Liver (tissue), 10 donors: ENCODE measurements at places on chromosomes 4 and X. TPM values are rescaled to one million over a fixed set of nuclear protein-coding genes. Genes with fewer than 3 reads are reported as not detected.

Gene CXCL6
- total RNA-seq: 5.5 TPM

Gene ABCE1
- 59.8 TPM for total RNA-seq

DNA sequence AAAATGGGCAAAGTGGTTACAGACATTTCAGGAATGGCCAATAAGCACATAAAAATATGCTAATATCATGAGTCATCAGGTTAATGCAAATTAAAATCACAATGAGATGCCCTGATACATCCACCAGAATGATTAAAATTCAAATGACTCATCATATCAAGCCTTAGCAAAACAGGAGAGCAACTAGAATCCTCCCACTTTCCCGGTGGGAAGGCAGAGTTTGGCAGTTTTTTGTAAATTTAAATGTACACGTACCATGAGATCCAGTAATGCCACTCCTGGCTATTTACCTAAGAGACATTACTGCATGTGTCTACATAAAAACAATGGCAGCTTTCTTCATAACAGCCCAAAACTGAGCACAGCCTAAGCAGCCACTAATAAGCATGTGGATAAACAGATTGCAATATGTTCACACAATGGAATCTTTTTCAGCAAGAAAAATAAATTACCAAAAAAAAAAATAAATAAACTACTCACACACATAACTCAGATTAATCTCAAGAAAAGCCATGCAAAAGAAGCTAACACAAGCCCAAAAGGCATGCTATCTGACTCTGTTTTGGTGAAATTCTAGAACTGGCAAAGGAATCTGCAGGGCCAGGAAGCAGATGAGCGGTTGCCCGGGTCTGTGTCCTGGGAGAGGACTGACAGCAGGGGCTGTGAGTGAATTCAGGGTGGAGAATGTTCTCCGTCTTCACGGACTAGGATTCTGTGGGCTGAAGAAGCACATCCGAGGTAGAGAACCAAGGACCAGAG, 48.8 kb downstream of the AFAP1 start:
- no peaks in the 10 kb centered on the region for H3K36me3 ChIP-seq
- DNase-seq: no peak
- no peaks in the 10 kb centered on the region for H3K4me1 ChIP-seq
- no peak overlapping the region for H3K27ac ChIP-seq

Gene SPON2
- 35.7 TPM for total RNA-seq

DNA sequence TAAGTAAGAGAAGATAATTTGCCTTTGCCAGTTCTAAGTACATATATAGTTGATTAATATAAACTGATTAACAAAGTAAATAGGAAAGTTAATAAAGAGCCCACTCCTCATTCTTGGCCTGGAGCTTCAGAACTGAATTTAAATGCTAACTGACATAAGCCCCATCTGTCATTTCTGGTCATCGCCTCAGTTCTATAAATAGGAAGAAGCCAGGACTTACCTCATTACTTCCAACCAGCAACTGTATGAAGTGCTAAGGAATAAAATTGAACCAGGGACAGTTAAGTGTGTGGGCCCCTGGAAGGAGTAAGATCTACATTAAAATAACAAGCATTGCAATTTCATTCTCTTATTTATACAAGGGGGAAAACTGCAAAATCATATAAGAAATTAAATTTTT, 52.0 kb upstream of the PDLIM5 start:
- no peaks in the 10 kb centered on the region for H3K27me3 ChIP-seq
- H3K36me3 ChIP-seq: no peaks in the 10 kb centered on the region
- no peaks in the 10 kb centered on the region for H3K4me1 ChIP-seq
- no peak for DNase-seq
- H3K4me3 ChIP-seq: no peak overlapping the region
- H3K27ac ChIP-seq: no peak overlapping the region

DNA sequence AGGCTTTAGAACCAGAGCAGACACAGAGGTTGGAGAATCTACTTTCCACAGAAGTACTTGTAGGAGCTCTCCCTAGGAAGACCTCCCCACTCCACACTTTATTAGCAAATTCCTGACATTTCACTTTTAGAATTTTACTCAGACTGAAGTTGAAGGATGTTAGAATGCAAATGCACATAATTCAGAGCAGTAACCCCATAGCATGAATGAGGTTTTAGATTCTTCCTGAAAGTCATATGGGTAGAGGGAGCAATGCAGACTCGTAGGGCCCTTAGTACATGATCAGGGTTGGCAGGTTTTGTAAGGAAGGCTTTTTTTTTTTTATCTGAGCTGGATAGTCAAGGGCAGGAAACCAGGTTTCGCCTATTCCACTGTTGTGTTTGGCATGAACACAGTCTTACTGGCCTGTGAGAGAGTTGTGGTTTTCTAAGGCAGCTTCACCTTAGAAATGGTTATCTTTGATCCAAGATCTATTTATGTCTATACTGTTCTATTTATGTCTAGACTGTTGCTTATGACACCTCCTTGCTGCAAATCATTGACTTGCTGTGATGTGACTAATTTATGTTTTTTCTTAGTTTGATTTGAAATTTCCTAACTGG, 48.9 kb downstream of the SPATA18 start:
- H3K36me3 ChIP-seq: no peaks in the 10 kb centered on the region
- no peak for DNase-seq
- no peak overlapping the region for H3K4me3 ChIP-seq
- no peaks in the 10 kb centered on the region for H3K27me3 ChIP-seq
- H3K27ac ChIP-seq: no peak overlapping the region

Gene CDS1
- 0.56 TPM for total RNA-seq

Gene DDIT4L
- 0.08 TPM for total RNA-seq

Gene AADAT
- 13.6 TPM for total RNA-seq

DNA sequence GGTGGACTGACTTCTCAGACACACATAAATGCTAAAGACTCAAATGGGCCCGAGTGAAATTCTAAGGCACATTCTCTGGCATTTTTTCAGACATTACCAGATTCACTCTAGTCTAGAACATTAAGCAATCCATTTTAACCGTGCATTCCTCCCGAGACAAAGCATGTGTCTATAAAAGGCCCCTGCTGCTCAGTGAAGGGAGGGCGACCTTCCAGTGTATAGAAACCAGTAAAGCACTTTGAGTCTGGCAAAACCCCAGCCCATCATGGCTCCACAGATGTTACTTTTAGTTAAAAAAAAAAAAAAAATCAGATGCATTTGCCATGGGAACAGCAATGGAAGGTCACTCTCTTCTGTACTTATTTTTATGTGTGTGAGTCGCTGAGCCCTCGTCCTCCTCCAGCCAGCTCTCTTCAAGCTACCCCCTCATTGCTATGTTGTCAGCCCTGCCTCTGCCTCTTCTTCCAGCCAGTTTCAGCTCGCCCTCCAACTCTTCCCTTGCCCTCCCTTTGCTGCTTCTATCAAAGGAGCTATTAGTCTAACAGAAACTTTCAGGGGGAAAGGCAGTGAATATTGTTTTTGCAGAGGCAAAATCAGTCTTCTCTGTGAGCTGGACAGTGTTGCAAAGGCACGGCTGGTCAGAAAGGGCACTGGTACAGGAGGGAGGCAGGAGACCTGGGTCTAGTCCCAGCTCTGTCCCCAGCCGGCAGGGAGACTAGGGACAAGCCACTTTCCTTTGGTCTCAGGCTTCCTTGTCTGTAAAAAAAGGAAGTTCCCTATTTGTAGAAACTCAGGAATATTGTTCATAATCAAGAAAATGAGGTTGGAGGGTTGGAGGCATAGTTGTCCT, 644.2 kb downstream of the ZNF674 start:
- H3K27ac ChIP-seq: no peak overlapping the region
- no peaks in the 10 kb centered on the region for H3K36me3 ChIP-seq
- H3K4me3 ChIP-seq: no peak overlapping the region
- H3K27me3 ChIP-seq: no peaks in the 10 kb centered on the region

Gene NXF2B
- not detected for total RNA-seq

Gene SATL1
- not detected for total RNA-seq

Gene MAOB
- total RNA-seq: 52.9 TPM

- H3K27me3 ChIP-seq: peaks cover 13% of the 10 kb centered on the region
- H3K4me1 ChIP-seq: peaks cover 21% of the 10 kb centered on the region
These were observed 2.2 kb upstream of the NKX1-1 start for GRCh38 chr4:1408418-1408817.

Gene TCEANC
- 7.7 TPM for total RNA-seq

Gene UGT2B15
- total RNA-seq: 8.2 TPM

- H3K4me1 ChIP-seq: no peaks in the 10 kb centered on the region
- H3K27me3 ChIP-seq: no peaks in the 10 kb centered on the region
- no peak overlapping the region for H3K4me3 ChIP-seq
These were observed 30.6 kb downstream of the ACE2 start for GRCh38 chrX:15570145-15570544.

Gene ATP2B3
- total RNA-seq: not detected

DNA sequence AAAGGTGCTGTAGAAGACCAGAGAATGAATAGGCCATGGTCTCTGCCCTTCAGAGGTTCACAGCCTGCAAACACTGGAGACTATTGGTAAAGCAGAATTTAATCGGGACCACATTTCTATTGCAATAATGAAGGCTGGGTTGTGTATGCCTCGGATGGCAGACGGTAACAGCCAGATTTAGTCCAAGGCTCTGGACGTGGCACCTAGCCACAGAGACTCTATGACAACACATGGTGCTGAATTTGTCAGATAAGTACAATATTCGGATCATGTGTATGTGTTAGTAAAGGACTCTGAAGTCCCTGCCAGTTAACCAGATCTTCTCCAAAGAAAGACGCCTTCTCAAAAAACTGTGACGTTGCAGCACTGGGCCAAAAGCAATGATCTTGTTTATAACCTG, 129.0 kb downstream of the DCTD start:
- no peaks in the 10 kb centered on the region for H3K27me3 ChIP-seq
- DNase-seq: no peak
- no peaks in the 10 kb centered on the region for H3K4me1 ChIP-seq
- no peak overlapping the region for H3K4me3 ChIP-seq
- H3K27ac ChIP-seq: no peak overlapping the region
- H3K36me3 ChIP-seq: no peaks in the 10 kb centered on the region

DNA sequence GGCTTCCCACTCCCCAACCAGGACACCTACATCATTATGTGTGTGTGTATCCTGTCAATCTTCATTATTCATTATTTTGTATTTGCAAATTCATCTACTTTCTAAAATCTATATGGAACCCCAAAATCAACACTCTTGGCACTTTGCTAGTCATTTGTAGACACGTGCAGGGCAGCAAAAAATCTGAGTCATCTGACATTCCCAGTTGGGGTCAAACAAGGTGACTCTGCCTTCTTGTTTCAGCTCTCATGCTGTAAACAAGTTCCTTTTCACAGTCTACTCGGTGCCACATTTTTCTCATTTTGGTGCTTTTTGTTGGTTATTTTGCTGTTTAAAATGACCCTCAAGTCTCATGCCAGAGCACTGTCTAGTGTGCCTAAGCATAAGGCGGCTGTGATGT, 5.9 kb downstream of the MRFAP1L1 start:
- no peak overlapping the region for H3K4me3 ChIP-seq
- no peaks in the 10 kb centered on the region for H3K36me3 ChIP-seq
- no peaks in the 10 kb centered on the region for H3K27me3 ChIP-seq
